ENCODE measurements at places on chromosomes 5 and 9. TPM values are rescaled to one million over a fixed set of nuclear protein-coding genes. Genes with fewer than 3 reads are reported as not detected.

DNA sequence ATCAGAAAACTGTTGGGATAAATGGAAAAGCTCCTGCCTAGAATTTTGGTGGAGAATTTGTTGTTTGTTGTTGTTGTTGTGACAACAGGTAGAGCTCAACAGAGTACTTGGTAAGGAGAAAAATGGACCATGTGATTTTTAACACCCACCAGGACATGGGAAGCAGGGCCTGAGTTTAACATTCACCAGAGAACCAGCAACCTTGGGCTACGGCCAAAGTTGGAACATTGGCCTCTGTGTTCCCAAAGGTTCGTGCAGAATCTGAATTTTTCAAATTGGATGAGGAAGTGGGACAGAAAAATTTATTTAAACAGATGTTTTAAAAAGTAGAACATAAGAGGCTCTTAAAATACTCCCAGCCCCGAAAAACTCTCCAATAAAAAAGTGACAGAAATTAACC is 127.0 kb downstream of the GNA14 start:
- DNase-seq = no peak

POU5F2 gene
- 2.0 TPM for total RNA-seq

GRCh38 chr9:108859459-108860114 is 2.5 kb upstream of the ACTL7A start:
- DNase-seq = no peak

GRCh38 chr5:60738461-60738860 is 38.5 kb upstream of the DEPDC1B start:
- DNase-seq = no peak

PRR16 gene
- 1.5 TPM for total RNA-seq

DNA sequence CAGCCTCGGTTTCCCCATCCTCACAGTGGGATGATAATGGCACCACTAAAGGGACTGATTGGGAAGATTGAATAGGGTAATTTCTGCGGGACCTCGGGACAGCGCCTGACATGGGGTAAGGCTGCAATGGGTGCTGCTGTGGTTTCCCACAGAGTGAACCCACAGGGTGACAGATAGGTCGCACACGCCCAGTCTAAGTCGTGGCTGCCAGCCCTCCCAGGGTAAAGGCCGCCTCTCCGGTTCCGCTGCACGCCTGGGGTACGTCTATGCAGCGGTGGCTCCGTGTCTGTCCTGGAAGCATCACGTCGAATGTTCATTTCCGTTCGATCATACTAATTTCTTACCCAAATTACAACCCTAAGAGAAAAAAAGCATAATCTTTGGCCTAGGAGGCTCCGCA is 631 bp downstream of the CFAP77 start:
- DNase-seq = no peak

ACOT12 gene
- not detected for total RNA-seq

Measured in Calu3 (cell line).